ENCODE measurements at places on chromosomes 6 and 20.

DNA sequence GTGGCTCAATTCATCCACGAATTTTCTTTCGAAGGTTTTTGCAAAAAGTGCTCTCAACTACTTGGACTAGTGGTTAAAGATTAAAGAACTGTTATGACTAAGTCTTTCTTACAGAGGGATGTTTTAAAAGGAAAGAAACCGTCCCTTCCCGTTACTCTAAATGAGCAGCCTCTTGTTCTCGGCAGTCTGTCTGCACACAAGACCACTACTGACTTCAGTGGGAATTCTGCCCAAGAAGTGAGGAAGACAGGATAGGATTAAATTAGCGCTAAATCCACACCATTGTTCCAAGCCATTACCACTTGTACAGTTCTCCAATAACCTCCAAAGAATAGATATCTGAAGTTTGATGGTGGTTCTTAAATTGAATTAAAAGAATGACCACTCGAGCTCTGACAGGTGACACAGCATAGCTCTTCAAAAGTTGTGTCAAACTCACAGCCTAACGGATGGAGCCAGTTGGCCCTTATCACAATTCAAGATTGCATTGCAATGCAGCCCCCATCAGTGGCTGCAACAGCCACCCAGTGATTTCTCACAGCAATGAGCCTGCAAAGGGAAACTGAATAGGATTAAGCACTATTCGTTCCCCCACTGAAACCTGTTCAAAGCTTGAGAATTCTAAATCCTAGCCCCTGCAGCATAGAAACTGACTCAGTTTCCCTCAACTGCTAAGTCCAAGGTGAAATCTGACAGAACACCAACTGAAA, 1.8 kb downstream of the EPB41L2 start:
- DNase-seq = no peak

DNA sequence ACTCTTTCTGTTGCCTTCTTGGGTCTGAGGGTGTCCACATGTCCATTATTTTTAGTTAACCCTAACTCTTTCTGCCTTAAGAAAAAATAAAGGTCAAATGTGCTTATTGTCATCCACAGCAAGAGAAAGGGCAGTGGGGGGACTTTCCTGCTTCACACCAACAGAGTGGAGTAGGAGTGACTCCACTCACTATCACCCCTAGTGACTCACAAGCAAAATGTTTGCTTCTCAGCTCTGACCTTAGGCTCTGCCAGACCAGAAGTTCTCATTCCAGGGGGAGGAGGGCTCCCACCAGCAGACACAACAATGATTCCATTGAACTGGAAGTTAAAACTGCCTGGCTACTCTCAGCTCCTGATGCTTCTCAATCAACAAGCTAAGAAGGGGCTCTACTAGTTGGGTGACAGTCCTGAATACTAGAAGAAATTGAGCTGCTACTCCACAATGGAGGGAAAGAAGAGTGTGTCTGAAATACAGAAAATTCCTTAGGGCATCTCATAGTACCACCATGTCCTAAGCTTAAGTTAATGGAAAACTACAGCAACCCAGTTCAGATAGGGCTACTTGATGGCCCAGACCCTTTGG, 83.9 kb upstream of the AFDN start:
- DNase-seq = peak; percentile 16

DNA sequence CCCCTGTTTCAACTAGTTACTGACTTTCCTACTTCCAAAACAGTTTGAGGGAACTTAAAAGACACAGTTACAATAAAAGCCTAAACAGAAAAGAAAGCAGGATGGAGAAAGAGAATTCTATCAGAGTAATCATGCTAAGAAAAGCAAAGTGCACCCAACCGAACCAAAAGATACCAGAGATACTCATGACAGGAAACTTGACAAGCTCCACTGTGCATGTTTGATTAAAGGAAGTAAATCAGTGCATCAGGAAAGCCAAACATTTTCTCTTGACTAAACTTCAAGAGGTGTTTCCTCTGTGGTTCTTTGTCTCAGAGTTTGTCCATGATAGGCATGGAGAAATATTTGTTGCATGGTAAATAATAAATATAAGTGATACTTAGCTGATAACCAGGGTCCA, 138.9 kb downstream of the PACRG start:
- DNase-seq = no peak

GRCh38 chr6:136886091-136886490, 36.0 kb upstream of the SLC35D3 start:
- DNase-seq = no peak

DNA sequence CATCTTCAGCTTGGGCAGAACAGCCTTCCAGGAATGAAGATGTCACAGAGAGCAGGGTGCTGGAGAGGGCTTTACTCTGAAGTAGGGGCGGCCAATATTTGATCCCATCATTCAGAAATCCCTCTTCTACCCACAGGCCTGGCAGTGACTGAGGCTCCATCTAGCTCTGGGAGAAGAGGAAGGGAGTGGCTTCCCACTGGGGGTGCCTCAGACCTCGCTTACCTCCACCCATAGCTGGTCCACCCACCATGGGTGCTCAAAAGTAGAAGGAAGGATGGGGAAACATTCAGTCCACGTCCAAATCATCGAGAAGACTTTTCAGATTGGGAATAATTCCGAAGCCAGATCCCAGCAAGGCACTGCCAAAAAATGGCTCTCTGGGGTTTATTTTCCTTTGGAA, 11.8 kb upstream of the THBD start:
- DNase-seq = no peak

- DNase-seq = no peak
Observed at GRCh38 chr20:48187851-48188250, 402.6 kb upstream of the SULF2 start.

DNA sequence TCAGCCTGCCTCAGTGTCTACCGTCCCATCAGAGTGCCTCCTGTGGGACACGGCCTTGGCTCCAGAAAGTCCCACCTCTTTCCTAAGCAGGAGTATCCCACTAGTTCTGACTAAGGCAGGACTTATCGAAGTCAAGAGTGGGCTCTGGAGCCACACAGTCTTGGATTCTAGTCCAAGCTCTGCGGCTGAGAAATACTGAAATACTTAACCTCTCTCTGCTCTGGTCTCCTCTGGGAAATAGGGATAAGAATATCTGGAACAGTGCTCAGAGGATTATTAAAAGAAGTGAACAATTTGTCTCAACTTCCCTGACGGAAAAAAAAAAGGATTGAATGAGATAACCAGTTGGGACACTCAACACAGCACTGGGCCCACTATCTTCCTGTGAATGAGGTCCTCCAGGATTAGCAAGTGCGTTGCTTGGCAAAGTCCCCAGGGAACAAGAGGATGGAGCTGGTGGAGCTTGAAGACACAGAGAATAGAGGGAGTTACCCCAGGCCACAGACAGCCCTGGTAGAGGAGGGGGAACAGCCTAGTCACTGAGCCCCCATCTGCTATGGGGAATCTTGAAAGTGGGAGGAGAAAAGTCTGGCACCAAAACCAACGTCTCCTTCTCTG, 34.6 kb upstream of the FOXP4 start:
- no peak for DNase-seq

GRCh38 chr6:109772883-109773431, 81.9 kb downstream of the FIG4 start:
- no peak for DNase-seq

- DNase-seq = no peak
Observed at GRCh38 chr6:158938811-158939254, 61.2 kb downstream of the RSPH3 start.

- no peak for DNase-seq
Observed at GRCh38 chr6:129634411-129635230, 75.4 kb downstream of the ARHGAP18 start.

GRCh38 chr6:112933947-112934346, 586.8 kb downstream of the RFPL4B start:
- no peak for DNase-seq

DNA sequence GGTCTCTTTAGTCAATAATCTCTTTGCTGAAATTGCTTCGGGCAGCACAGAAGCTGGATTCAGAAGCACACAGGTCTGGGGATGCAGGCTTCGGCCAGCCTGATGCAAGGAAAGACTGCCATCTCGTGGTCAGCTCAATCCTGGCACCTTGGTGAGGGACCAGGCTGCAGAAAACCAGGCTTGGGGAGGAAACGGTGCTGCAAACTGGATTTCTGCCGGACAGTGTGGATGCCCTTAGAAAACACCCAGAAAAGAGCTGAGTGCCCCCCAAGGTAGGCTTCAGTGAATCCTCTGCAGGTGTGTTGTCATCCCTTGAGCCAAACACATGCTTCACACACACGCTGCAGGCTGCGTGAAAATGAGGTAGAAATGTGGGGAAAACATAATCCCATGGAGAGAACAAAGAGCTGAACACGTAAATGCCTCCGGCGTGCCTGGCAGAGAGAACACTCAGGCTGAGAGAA, 89.8 kb upstream of the PAX1 start:
- DNase-seq = peak; percentile 67

DNA sequence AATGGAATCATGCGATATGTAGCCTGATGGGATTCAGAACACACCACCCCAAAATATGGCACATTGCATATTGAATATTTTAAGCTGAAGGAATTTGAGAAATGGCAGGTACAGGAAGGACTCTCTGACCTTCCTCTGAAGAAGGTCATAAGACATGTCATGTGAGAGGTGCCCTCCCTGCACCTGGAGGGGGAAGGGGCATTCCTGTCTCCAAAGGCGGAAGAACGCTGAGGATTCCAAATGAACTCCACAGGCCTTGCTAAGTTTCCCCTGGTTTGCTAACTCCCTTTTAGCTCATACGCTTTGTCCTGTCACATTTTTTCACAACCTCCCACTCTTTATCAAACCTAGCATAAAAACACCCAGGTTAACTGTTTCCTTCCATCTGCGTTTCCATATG, 347.8 kb downstream of the CDKAL1 start:
- DNase-seq = no peak

DNA sequence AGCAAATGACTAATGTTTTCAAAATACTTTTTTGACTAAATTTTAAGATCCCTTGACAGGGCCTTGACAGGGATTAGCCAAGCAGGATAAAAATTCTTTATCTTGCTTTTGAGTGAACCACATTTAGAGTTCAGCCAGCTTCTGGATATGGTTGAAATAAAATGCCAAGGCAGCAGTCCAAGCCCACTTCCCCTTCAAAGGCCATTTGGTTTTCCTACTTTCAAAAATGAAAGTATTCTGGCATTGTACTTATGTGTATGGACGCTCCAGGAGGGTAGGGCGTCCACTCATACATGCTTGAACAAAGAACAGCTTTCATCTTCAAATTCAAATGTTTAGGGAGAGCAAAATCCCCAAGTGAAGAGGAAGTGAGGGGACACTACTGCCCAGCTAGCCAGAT, 82.3 kb upstream of the BCLAF1 start:
- DNase-seq = no peak

DNA sequence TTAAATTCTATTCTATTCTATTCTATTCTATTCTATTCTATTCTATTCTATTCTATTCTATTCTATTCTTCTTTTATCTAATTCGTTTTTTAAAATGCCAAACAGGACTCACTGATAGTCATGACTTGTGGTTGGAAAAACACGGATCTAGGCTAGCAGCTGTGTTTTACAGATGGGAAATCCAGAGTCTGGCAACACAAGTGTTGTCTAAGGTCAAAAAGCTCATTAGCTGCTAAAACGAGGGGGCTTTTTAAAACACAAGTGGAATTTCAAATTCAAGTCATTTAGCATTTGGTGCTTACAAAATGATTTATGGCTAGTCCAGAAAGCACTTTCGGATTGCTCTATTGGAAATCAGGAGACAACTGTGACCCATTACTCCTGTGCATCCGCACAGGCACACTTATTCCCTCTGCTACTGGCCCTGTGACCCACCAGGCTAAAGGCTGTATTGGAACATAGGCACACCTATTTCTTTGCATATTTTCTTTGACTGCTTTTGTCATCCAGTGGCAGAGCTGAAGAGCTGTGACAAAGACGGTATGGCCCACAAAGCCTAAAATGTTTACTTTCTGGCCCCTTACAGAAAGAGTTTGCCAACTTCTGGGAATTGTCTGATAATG, 17.8 kb upstream of the MLIP start:
- no peak for DNase-seq

- DNase-seq = no peak
Observed at GRCh38 chr6:111121789-111122350, 34.6 kb downstream of the SLC16A10 start.

GRCh38 chr6:169789944-169790927, 38.8 kb downstream of the ERMARD start:
- DNase-seq = peak; percentile 90

- DNase-seq = no peak
Observed at GRCh38 chr20:13671512-13671911, 32.8 kb upstream of the TASP1 start.

GRCh38 chr6:155454471-155454870, 1.2 kb downstream of the NOX3 start:
- DNase-seq = no peak

GRCh38 chr6:14016935-14017625, 92.3 kb downstream of the RNF182 start:
- no peak for DNase-seq

GRCh38 chr6:43122146-43122545, 46.0 kb downstream of the PTK7 start:
- DNase-seq = no peak

- DNase-seq = no peak
Observed at GRCh38 chr20:44030394-44030793, 115.7 kb downstream of the TOX2 start.

- no peak for DNase-seq
Observed at GRCh38 chr6:168690271-168690670, 249.3 kb downstream of the SMOC2 start.

DNA sequence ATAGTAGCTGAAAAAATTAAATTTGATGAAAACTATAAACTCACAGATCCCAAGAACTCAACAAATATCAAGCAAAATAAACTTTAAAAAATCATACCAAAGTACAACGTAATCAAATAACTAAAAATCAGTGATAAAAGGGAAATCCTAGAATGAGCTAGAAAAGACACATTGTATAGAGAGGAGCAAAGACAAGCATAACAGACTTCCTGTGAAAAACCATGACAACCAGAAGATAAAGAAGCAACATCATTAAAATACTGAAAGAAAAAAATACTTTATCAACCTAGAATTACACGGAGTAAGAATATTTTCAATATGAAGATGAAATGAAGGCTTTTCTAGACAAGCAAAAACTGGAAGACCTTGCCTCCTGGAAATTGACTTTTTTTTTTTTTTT, 9.8 kb downstream of the MUC22 start:
- DNase-seq = no peak

Data from right forelimb (tissue), 1 donor.